ENCODE measurements at places on chromosomes 2 and 18.

GRCh38 chr18:44837482-44838180 lies 156.9 kb downstream of the SETBP1 start:
- peak; percentile 28 for DNase-seq

- DNase-seq = no peak
Observed at GRCh38 chr18:58606236-58606635, 22.7 kb downstream of the ALPK2 start.

DNA sequence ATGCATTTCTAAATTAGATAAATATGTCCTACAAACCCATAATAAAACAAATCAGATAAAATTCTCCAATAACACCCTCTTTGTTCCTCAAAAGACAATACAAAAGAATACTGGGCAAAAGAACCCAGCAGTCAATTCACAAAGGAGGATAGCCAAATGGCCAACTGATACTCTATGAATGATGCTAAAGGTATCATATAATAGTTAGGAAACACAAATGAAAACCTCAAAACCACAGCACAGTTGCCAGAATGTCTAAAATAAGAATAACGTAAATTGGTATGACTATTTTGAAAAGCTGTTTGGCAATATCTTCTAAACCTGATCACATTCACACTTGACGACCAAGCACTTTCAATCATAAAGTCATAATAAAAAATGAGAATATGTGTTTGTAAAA lies 315.4 kb downstream of the CDH7 start:
- no peak for DNase-seq

DNA sequence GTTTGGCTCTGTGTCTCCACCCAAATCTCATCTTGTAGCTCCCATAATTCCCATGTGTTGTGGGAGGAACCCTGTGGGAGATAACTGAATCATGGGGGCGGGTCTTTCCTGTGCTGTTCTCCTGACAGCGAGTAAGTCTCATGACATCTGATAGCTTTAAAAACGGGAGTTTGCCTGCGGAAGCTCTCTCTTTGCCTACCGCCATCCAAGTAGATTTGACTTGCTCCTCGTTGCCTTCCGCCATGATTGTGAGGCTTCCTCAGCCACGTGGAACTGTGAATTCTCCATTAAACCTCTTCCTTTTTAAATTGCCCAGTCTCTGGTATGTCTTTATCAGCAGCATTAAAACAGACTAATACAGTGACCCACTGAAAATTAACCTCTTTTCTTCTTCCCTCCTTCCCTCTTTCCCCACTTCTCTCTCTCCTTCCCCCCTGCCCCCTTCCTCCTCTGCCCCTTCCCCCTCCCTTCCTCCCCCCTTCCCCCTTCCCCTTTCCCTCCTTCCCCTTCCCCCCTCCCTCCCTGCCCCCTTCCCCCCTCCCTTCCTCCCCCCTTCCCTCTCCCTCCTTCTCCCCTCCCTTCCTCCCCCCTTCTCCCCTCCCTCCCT lies 818.8 kb downstream of the SLC4A3 start:
- no peak for DNase-seq

DNA sequence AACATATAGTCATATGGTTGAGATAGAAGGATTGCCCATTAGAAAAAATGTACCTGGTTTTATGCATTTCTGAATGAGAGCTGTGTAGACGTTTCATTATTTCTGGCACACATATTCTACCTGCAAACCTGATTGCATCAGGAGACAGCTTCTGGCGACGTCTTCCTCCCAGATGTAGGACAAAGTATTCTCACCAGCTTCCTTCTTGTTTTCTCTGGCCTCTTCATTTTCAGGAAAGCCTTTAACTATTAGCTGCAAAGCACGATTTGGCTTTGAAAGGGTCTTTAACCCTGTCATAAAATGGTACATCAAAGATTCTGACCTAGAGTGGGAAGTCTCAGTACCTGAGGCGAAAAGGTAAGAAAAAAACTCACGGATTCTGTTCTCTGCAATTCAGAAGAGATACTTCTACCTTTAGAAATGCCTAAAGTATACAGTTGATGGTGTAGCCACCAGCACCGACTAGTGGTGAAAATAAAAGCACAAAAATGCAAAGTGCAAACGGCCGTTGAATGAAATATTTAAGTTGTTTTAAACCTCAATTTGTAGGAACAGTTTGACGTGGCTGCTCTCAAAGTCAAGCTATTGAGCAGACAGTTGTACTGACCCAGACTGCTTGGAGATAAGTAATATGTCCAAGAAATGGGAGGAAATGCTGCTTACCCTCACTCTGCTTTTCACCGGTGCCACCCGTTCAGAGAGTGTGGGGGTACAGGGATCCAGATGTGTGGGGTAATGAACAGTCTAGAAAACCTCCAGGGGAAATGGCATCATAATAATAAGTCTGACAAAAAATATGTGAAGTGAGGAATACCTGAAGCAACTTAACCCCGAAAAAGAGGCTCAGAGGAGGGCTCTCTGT lies 20.2 kb downstream of the IL18RAP start:
- DNase-seq = peak; percentile 33

DNA sequence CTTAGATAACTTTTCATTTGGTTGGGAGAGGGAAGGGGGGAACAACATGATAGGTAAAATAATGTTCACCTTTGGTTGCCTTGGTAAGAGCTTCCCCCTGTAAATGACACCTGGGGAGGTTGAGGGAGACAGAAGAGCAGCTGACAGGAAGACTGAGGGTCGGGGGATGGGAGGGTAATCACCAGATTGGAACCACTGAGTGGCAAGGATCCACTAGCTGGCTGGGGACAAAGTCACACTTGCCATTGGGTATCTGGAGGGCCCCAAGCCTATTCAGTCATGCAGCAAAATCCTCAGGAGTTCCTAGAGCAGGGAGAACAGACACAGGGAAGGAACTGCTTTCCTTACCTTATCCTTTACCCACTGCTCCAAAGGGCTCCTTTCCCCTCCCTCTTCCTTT lies 84.3 kb downstream of the MAPK4 start:
- DNase-seq = no peak

DNA sequence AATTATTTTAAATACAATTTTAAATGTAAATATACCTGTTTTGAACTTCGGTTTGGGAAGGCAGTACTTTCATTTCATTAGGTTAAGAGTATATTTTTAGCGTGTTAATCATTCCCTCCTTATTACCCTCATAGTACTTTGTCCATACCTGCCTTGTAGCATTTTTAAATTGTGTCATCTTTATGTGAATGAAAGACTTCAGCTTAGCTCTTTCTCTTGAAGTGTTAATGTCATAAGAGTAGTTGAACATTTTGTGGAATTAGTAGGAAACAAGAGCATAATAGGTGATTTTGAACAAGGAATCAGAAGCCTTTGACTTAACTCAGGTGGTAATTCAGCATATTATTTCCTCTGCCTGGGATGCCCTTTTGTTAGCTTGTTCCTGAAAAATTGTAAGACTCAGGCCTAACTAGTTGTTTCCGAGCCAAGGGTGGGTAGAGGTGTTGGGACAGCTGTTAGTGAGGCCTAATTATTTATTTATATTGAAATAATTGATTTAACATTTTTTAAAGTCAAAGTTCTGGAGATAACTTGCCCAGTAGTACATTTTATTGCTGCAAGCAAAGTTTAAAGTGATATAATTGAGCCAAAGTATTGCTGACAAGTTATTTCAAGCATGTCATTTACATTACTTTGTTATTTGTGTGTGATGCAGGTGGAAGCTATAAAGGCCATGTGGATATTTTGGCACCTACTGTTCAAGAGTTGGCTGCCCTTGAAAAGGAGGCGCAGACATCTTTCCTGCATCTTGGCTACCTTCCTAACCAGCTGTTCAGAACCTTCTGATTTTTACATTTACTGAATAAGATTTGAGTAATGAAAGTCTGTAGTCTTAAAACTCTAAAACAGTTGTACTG lies 38.7 kb downstream of the DDX1 start:
- no peak for DNase-seq

- DNase-seq = peak; percentile 90
Observed at GRCh38 chr2:152560166-152560565, 157.1 kb downstream of the PRPF40A start.

- peak; percentile 52 for DNase-seq
Observed at GRCh38 chr2:31937741-31938140, 73.1 kb downstream of the MEMO1 start.

DNA sequence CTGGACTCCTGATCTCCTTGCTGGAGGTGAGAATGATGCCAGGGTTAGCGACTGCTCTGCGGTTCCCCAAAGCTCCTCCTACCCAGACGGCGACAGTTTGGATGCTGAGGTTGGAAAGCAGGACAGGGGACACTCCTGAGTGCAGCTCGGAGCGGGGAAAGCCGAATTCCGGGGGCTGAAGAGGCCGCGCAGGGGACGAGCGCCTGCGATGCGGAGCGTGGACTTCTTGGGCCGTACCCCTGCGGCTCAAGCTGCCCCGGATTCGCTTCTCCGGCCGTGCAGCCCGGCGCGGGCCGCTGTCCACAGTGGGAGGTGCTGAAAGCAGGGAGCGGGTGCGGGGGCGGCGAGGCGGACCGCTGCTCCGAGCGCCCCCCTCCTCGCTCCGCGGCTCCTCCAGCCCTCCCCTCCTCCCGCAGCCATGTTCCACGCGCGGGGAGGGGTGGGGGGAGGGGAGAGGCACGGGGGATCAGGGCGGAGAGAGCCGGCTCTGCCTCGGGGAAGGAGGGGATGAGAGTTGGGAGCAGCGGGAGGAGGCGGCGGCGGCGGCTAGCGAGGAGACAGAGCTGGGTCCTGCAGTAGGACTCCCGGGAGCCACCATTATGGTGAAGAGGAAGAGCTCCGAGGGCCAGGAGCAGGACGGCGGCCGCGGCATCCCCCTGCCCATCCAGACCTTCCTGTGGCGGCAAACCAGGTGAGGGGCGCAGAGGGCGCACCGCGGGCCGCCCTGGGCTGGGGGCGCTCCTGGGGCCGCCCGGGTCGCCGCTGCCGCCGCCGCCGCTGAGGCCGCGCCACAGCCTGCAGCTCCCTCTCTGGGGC lies at the start of gene UNC80:
TSS of gene UNC80 (plus strand) at position 359 of the 816 bp plus-strand sequence. CDS start at position 600, 241 bp downstream.
- peak; percentile 61 for DNase-seq

- DNase-seq = no peak
Observed at GRCh38 chr2:230711224-230711623, 1.4 kb upstream of the CAB39 start.

GRCh38 chr18:55324166-55324565 lies 263.8 kb downstream of the TCF4 start:
- DNase-seq = no peak

DNA sequence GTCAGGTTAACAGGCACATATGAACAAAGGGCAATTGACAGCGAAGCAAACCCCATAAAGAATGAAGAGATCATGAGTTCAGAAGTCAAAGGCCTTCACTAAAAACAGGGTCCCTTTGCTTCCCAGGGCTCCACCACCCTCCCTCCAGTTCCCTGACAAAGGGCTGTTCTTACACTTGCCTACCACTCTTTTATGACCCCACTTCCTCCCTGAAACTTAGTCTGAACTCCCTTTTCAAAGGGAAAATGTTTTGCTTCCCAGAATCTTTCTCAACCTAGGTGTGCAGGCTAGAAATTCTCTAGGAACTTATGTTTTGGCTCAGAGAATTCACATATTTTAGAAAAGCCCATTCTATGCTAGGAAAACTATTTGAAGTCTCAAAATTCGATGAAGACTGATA lies 86.0 kb upstream of the ITGA4 start:
- DNase-seq = no peak

DNA sequence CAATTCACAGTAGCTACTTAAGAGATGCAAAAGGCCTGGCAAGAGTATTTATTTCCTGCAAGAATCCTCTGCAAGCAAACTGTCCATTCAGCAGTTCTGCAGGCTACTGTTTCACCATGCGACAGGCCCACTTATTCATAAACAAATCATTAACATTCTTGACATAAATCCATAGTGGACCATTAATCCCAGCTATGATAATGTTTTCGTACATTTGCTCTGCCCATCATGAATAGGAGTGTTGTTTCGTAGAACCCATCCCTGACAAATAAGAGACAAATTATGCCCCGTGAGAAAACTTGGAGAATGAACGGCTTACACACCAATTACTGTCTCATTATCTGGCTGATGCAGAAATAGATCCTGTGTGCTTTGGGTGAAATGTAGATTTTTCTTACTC lies 65.4 kb downstream of the PID1 start:
- DNase-seq = no peak

GRCh38 chr2:20990442-20991430 lies 53.1 kb downstream of the APOB start:
- no peak for DNase-seq

GRCh38 chr18:22168360-22168921 lies 948 bp upstream of the GATA6 start:
- DNase-seq = no peak

- DNase-seq = no peak
Observed at GRCh38 chr2:40458271-40458794, 6.4 kb upstream of the SLC8A1 start.

GRCh38 chr18:21991081-21991534 lies 178.3 kb upstream of the GATA6 start:
- no peak for DNase-seq

- peak; percentile 78 for DNase-seq
Observed at GRCh38 chr2:66364495-66365333, 70.2 kb upstream of the MEIS1 start.

DNA sequence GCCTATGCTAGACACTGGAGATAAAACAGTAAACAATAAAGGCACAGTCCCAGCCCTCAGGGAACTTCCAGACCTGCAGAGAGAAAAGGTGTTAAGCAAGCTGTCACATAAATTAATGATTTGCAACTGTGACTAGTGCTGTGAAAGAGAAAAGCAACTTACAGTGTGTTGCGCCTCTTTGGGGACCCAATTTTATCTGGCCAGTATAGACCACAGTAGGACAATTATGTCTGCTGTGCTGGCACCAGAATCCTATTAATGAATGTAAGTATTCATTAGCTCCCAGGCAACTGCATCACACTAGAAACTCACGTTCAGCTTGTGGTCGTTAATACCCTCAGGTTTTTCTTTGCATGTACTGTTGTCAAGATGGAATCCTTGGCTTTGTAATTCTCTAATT lies 55.3 kb upstream of the CHST9 start:
- DNase-seq = no peak

DNA sequence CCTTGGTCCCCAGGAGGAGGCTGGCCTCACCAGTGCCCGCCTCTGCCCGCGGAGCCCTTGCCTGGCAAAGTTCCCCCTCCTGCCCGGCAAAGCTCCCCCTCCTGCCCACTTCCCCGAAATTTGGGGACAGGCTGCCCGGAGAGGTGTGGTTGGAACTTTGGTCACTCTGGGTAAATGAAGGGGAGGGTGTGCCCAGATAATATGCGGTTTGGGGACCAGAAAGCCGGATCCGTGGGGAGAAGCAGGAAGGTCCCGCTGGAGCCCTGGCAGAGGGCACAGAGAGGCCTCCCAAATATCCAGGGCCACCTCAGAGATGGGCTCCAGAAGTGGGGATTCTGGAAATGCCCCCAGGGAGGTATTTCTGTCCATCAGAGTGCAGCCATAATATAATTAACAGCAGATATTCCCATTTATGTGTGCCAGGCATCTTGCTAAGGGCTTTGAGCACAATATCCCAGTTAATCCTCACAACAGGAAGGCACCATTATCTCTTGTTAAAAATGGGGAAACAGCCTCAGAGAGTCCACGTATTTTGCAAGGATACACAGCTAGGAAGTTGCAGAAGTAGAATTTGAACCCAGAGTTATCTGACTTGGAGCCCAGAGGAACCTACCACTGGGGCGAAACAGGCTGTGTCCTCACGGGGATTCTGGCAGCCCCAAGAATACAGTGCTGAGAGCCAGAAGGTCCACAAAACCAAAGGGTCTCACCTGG lies 914 bp downstream of the STEAP3 start:
- no peak for DNase-seq

Data from fibroblast of skin of right biceps (primary cell).